ENCODE measurements at places on chromosomes 1 and 21.

DNA sequence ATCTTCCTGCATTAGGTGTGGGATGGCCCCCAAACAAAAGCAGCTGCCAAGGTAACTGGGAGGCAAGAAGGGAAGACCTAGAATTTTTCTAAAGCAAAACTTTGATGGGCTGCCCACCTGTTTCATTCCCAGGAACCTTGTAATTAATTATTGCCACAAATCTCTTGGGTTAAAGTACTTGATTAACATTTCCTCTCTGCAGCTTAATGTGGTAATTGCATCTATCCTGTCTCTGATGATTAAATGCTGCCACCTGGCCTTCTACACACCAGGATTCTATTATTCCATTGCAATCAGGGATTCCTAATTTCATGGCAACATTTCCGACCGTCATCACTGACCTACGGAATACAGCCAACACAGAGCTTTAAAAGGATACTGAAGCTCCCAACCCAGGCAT is 68.3 kb upstream of the RC3H1 start:
- DNase-seq, result no peak

DNA sequence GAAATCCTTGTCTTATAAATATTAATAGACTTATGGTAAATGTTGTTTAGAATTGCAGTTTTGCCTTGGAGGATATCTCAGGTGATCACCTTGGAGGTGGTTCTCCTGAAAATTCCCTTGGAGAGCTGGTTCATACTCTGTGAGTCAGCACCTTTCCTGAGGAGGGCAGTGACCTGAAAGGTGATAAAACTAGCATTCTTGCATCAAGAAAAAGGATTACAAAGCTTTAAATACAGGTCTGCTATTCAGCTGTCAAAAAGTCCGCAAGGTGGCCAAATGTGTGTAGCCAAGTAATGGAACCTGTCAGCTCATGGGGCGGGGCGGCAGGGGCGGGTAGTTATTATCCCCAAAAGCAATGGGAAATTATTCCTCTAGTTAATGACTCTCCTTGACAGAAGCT is 52.8 kb upstream of the EDARADD start:
- DNase-seq, result no peak

DNA sequence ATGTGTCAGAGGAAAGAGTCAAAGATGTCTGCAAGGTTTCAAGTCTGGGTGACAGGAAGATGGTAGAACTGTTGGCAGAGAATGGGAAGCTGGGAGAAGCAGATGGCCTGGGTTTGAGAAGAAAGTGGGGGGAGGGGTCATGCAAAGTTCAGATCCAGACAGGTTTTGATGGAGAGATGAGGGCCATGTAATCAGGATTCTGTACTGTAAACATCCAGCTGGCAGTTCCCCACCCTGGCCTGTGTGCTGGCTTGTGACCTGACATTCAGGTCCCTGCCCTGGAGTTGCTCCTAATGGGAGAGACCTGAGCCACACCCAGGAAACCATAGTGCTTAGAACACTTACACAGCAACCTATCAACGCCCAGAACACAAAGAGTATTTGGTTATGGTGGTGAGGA is 15.6 kb upstream of the ETV3 start:
- no peak for DNase-seq

- DNase-seq, result no peak
These were observed 995.4 kb upstream of the B3GALT2 start for GRCh38 chr1:194181845-194182244.

DNA sequence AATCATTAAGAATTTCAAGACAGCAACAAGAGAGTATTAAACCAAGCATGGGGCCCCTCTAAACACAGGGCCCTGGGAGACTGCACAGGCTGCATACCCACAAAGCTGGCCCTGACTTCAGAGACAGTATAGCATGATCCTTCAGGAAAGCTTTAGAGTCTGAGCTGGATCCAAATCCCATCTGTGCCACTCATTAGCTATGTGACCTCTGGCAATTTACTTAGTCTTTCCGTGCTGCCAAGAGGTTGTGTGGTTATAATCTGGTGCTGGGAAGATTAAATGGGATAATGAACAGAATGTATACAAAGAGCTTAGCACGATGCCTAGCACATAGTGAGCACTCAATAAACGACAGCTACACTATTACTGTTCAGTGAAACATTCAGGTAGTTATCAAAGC is 4.0 kb downstream of the PHC2 start:
- no peak for DNase-seq

DNA sequence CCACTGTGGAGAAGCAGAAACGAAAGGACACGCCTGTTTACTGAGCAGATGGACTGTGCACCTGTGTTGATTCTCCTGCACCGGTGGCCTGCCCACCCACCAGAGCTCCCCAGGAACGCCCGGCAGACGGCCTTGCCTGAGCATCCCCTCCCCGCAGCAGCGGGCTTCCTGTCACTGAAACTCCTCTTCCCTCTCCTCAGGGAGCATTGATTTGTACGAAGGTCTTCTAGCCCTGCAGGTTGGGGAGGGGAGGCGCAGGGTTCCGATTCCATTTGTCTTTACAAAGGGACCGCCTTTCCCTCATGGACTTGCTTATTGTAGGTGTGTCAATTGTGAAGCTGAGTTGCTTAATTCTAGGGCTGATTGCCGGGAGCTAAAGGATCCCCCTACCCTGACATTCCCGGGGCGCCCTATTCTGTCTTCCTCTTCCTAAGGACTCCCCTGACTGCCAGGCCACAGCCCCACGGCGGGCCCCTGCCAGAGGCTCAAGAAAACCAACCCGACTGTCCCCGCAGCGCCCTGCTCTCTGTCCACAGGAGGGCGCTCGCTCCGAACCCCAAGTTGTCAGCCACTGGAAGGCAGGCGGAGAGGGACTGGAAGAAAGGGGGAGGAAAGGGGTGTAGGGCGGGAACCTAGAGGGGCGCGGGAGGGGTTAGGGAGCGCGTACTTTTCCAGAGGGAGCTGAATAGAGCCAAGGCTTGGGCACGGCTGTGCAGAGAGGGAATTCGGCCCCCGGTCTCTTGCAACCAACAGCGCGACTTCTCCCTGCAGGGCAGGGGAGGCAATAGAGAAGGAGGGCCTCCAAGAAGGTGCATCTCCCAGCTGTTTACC is 2.8 kb downstream of the S100A6 start:
- peak; percentile 74 for DNase-seq

DNA sequence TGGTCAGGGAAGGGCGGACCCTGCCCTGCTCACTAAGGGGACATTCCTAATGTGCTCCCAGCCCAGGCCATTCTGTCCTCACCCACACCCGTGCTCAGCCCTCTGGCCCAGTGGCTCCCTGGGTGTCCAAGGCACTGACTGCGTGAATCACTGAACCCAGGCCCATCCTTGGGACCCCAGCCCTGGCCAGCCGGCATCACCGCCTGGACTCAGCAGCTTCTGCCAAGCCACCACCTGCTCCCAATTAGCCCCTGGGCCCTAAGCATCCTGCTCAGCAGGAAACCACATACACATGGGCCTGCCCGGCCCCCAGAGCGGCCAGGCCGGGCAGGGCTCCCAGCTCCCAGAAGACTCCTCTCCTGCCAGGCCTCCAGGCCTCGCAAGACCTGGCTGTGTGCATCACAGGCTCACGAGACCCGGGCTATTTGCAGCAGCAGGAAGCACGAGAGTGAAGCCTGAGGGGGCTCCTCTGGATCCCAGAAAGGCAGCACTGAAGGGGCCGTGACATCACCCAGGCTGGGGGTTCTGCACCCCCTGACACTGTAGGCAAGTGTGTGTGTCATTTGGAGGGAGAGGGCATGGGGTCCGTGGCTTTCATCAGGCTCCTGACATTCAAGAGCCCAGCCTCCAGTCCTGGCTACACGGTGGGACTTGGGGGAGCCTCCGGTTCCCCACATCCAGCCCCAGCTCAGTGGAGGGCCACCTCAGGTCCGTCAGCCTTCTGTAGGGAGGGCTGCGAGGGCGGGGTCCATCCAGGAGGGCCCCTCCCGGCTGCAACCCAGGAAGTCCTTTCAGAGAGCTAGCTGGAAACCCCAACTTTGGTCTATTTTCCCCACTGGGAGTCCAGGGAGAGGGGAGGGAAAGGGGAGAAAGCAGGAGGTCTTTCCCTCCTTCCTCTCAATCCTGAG is 1.6 kb downstream of the MFAP2 start:
- DNase-seq, result no peak

DNA sequence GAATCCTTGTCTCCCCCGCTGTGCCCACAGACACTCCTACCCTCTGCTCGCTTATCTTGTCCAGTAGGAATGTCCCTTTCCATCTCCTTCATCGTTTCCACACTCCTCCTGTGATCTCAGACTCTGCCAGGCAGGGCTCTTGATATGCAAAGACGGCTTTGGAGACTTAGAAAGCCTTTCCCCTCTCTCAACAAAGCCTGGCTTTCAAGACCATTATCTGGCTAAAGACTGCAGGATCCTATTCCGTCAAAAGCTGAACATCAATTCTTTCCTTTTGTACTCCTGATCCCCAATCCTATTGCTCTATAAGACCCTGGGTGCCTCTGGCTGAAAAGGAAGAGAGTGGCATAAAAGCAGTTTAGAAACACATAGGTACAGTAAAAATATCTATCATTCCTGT is 63.9 kb downstream of the SDC3 start:
- DNase-seq, result no peak

DNA sequence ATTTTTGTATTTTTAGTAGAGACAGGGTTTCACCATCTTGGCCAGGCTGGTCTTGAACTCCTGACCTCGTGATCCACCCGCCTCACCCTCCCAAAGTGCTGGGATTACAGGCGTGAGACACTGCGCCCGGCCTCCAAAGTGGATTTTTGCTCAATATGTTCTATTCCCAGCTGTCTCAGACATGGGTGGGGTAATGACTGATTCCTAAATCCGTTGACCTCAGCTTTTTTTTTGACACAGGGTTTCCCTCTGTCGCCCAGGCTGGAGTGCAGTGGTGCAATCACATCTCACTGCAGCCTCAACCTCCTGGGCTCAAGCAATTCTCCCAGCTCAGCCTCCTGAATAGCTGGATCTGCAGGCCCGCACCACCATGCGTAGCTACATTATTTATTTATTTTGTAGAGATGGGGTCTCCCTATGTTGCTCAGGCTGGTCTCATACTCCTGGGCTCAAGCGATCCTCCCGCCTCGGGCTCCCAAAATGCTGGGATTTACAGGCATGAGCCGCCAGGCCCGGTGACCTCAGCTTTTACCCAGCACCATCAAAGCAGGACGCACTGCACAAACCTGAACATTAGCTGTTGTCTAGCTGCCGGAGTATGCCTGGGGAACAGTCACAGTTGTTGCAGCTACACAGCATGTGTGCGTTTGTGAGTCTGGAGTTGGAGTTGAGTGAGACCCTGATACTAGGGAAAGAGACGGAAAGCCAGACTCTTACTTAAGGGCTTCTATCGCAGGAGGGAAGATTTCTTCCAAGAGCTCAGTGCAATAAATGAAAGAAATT is 43.7 kb upstream of the PSEN2 start:
- no peak for DNase-seq

GRCh38 chr1:20095564-20096434 is 23.5 kb downstream of the PLA2G2D start:
- no peak for DNase-seq

DNA sequence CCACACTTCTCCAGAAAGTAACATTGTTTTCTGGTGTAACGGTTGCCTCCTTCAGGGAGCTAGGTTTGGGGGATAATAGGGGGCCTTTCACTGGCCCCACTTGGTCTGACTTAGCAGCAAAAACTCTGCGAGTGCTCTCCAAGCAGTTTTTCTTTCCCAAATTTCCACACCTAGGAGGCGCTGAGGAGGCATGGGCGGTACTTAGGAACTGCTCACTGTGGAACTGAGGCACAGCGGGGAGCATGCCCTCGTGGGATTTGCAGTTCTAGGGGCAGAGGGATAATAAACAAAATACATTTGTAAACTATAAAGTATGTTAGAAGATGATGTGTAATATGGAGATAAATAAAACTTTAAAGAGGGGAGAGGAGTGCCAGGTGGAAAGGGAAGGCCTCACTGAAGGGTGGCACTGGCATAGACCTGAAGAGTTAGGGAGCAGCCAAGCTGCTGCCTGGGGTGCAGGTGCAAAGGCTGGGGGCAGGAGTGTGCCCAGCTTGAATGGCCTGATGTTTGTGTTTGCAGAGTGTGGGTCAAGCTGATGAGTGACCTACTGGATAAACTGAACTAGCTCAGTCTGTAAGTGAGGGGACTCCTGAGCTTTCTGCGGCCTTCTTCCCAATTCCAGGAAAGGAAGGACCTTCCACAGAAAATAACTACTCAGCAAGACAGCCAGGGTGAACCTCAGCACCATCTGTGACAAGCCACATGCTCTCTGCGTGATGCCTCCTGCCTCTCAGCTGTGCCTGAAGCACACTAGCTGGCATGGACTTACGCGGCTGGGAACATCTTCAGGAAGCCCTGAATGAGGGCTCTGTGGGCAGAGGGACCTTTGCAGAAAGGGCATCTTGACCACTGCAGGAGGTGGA is 1.9 kb downstream of the EPHX1 start:
- no peak for DNase-seq

- DNase-seq, result no peak
These were observed 158.1 kb downstream of the SLC45A1 start for GRCh38 chr1:8476006-8476405.

DNA sequence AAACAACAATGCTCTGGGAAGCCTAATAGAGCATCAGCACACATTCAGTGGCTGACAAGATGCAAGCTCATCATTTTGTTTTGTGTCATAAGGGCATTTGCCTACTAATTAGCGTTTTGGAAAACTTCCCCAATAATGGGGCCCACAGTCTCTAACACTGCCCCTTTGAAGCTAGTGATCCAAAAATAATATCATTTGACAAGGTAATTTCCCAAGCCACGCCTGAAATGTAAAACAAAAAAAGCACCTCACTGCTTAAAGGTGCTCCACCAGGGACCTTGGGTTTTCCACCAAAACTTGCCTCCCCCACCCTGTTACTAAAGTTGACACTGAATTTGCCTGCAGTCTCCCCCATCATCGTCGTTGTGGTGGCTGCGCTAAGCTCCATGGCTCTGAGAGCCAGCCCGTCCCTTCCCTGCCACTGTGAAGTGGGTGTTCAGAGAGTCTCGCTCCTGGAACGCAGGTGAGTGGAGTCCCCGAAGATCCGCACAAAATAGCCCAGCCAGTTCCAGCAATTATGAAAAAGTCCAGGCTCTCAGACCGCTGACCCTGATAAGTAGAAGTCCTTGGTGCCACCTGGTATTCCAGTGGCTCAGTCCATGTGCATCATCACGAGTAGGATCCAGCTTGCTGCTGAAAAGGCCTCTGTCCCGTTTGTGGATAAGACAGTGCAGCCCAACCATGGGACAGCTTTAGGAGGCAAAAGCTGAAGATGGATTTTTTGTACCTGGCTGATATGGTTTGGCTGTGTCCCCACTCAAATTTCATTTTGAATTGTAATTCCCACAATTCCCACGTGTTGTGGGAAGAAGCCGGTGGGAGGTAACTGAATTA is 52.2 kb downstream of the RAB3GAP2 start:
- no peak for DNase-seq

- DNase-seq, result peak; percentile 28
These were observed 32.1 kb downstream of the HSD17B7 start for GRCh38 chr1:162822391-162823200.

GRCh38 chr1:11787251-11787803 is 18.4 kb downstream of the MTHFR start:
- peak; percentile 54 for DNase-seq

- no peak for DNase-seq
These were observed 2.8 kb downstream of the PRRX1 start for GRCh38 chr1:170666541-170667254.

GRCh38 chr1:20508411-20508771 is 440 bp upstream of the MUL1 start:
- DNase-seq, result no peak

GRCh38 chr1:37325010-37325409 is 149.4 kb upstream of the ZC3H12A start:
- no peak for DNase-seq

GRCh38 chr1:218479436-218480115 is 134.4 kb downstream of the TGFB2 start:
- DNase-seq, result peak; percentile 51

All from NCI-H226 (cell line).